ENCODE measurements at places on chromosomes 11 and 22.

GRCh38 chr11:48169717-48170116, 46.9 kb upstream of the OR4B1 start:
- DNase-seq: peak; percentile 73

- DNase-seq: no peak
Observed at GRCh38 chr11:112533682-112534081, 273.0 kb upstream of the PLET1 start.

GRCh38 chr22:42901790-42902508, 44.9 kb upstream of the ARFGAP3 start:
- DNase-seq: peak; percentile 63

DNA sequence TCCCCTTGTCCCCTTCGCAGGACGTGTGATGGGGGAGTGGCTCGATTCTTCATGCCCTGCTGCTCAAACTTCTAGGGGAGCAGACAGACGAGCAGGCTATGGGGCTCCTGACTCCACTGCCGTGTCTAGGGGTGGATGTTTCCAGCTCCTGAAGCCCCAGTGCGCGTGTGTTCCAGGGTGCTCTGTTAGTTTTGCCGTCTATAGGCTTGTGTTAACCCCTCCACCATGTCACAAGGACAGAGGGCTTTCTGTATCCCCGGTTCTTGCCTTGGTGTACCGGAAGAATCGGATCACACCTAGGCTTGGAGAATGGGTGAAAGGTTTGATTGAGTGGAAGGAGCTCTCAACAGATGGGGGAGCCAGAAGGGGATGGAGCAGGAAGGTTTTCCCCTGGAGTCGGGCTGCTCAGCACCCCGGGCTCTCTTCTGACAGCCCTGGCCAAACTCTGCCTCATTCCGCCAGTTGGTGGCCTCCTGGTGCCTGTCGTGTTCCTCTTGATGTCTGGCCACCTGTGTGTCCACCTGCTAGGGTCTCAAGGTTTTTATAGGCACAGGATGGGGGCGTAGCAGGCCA, 810.7 kb downstream of the BRD1 start:
- peak; percentile 5 for DNase-seq

GRCh38 chr11:132539590-132540368, 992.5 kb downstream of the OPCML start:
- no peak for DNase-seq

DNA sequence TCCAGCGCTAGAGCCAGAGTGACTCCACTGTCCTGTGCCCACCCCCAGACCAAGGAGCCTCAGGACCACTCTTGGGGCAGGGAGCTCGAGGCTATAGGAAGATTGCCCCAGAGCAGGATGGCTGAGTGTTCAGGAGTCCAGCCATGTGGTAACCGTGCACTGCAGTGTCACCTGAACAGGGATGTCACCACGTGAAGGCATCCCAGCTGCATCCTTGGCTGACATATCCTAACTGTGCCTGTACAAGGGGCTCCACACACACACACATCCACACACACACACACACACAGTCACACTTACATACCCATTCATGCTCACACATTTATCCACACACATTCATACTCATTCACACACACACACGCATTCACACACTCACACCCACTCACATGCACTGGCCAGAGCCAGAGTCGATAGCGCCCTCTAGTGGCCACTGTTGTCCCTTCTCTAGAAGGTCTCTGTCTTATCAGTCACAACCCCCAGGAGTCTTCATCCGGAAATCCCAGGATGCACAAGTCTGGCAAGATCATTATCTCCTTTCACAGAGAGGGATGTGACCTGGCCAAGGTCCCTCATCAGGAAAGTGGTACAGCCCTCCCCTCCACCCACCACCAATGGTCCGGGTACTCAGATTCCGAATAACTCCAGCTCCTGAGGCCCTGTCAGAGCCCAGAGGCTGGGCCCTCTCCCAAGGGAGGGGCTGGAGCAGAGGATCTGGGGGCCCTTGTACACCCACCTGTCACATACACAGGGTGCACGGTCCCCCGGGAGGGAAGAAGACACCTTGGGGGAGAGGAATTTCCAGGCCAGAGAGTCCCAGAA, 55.1 kb downstream of the IGLL5 start:
- peak; percentile 68 for DNase-seq

DNA sequence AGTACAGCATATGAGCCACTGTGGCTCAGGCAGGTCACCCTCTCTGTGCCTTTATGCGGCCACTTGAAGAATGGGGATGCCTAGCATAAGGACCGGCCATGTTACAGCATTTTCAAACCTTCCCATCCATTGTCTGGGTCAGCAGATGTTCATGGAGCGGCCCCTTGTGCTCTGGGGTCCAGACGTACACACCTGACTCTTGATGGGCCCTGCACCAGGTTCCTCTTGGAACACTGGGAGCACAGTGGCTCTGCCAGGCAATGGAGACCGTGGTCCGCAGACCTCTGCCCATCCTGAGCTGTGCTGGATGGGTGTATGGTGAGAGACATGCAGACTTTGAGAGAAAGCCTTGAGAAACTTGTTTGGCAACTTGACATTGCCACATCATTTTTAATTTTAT, 9.8 kb downstream of the PRDM11 start:
- DNase-seq: no peak

DNA sequence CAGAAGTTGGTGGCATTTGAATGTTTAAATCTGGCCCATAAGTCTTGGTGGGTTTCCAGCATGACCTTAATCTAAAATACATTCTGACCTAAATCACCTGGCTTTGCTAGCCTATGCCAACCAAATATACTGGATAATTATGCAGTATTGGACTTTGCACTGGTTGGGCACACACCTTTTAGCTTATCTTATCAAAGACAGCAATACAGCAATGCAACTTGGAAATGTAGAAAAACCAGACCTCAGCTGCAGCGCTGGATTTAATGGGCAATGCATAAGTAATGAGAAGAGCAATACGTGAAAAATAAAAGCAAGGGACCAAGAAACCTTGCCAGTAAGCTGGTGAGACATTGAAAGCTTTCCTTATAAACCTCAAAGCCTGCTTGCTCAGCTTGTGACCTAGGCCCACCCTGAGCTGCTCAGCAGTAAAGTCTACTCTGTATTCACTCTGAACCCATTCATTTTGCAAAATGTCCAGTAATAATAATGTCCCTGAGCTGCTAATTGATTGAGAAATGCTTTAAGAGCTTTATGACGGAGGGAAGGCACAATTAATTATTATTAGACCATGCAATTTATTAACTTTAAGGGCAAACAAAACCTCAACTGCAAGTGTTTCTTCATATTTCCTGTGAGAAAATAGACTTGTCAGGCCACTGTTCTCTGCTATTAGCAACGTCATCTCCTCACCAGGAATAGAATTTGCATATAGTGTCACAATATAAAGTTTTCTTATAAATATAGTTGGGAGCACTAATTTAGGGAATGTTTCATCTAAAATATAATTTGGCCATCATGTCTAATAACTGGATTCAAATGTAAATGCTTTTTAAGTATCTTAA, 49.4 kb upstream of the CEP295 start:
- DNase-seq: no peak

DNA sequence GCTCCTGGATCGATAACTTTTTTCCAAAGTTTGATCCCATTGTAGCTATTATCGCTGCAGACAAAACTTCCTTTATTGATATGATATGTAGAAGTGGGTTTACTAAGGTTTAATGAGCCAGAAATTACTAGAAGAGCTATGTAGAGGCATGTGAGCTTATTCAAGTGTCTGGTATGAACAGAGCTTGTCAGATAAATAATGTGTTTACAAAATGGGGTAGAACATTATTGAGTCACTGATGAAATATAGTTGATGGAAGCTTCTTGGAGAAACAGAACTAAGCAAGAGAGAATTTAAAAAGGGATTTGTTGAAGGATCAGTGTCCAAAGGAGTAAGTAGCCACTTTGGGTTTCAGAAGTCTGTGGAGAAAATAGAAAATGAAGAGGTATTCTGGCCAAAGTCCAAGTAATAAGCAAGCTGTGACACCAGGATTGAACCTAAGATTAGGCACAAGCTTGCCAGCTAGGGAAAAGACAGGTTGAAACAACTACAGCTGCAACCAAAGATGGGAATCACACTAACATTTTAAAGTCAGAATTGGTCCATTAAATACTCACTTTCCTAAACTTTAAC, 104.3 kb downstream of the MAML2 start:
- no peak for DNase-seq

DNA sequence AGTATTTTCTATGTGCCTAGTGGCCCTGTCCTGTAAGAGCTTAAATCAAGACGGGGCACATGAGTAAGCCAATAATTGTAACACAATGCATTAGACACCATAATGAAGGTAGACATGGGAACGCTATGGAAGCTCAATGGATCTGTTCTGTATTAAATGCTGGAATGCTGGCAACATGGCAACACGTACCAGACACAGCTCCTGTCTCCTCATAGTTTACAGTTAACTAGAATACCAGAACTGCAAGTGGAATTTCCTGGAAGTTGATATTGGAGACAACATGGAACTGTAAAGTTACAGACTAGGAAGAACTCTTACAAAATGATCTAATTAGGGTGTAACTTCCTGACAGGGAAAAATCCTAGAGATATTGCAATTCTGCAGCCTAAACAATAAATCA, 12.4 kb downstream of the P4HA3 start:
- DNase-seq: no peak

- DNase-seq: no peak
Observed at GRCh38 chr22:19669570-19669969, 44.7 kb upstream of the SEPTIN5 start.

Measured in heart left ventricle (tissue), 16 donors.